CD4-positive, alpha-beta memory T cell (primary cell): ENCODE measurements at places on chromosomes 3 and 15. TPM values are rescaled to one million over a fixed set of nuclear protein-coding genes. Genes with fewer than 3 reads are reported as not detected.

- no peak overlapping the region for H3K27ac ChIP-seq
- H3K4me3 ChIP-seq, result no peak overlapping the region
- no peaks in the 10 kb centered on the region for H3K4me1 ChIP-seq
- H3K27me3 ChIP-seq, result no peaks in the 10 kb centered on the region
- DNase-seq, result no peak
- H3K36me3 ChIP-seq, result peaks cover 11% of the 10 kb centered on the region
These were observed 220.9 kb downstream of the ITPR1 start for GRCh38 chr3:4714045-4714444.

DNA sequence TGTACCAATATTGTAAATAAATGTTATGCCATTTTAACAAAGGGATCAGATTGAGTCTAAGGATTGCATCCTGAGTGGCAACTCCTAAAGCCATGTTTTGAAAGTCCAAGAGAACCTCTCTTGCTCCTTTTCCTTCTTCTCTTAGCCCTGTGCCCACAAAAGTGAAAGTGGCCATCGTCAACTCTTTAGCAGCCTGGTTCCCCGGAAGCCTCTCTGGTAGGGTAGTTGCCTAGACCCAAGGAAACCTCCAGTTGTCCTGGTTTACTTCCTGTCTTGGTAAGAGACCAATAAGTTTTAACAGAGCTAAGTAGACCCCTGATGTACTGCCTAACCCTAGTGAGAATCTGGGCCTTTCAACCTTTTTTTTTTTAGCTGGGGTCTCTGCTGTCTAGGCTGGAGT, 10.2 kb upstream of the ITPKA start:
- DNase-seq, result no peak
- H3K27ac ChIP-seq, result peak overlapping the region; percentile 46
- H3K27me3 ChIP-seq, result no peaks in the 10 kb centered on the region
- H3K4me3 ChIP-seq, result no peak overlapping the region

DNA sequence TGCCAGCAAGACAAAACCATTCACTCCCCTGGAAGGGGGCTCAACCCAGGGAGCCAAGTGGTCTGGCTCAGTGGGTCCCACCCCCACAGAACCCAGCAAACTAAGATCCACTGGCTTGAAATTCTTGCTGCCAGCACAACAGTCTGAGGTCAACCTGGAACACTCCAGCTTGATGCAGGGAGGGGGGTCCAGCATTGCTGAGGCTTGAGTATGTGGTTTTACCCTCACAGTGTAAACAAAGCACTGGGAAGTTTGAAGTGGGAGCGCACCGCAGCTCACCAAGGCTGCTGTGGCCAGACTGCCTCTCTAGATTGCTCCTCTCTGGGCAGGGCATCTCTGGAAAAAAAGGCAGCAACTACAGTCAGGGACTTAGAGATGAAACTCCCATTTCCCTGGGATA, 81.7 kb downstream of the MSL2 start:
- H3K27ac ChIP-seq, result no peak overlapping the region
- no peaks in the 10 kb centered on the region for H3K4me1 ChIP-seq
- H3K36me3 ChIP-seq, result no peaks in the 10 kb centered on the region
- H3K4me3 ChIP-seq, result no peak overlapping the region
- no peak for DNase-seq

GRCh38 chr15:74235962-74236361, at the start of gene CCDC33:
CCDC33 (plus strand) TSS chr15:74236326; CDS start chr15:74236720, 394 bp downstream.
- H3K36me3 ChIP-seq, result no peaks in the 10 kb centered on the region
- no peak within 1 kb of the TSS for H3K4me3 ChIP-seq

GRCh38 chr3:4981665-4982494, 2.6 kb downstream of the BHLHE40 start:
- DNase-seq, result no peak
- H3K36me3 ChIP-seq, result peaks cover 26% of the 10 kb centered on the region
- peak overlapping the region; percentile 58 for H3K4me3 ChIP-seq
- H3K27ac ChIP-seq, result peak overlapping the region; percentile 80

DNA sequence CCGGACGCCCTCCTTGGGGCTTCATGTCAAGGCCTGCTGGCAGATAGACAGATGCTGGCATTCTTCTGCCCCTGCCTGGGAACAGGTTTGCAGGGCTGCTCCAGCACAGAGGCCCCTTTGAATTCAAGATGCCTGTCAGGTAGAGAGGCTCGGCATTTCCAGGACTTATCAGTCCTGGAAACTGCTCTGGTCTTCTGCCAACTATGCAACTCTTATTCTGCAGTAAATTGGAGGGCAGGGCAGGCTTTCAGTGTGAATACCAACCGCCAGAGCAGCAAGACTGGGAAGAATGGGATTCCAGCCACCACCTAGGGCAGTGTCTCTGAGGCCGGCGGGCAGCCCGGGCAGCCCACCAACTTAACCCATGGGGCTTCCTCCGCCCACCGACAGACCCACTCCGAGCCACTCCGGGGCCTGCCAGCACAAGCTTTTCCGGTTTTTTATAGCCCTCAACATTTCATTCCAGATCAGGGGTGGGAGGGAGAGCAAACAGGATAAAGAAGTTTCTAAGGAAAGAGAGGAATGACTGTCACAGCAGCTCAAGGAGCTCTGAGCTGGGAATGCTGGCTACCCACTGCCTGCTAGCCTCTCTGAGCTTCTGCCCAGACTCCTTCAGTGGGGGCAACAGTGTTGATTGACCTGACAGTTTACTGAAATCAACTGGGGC, 140.9 kb downstream of the NTRK3 start:
- H3K4me3 ChIP-seq, result no peak overlapping the region
- no peaks in the 10 kb centered on the region for H3K27me3 ChIP-seq
- H3K36me3 ChIP-seq, result no peaks in the 10 kb centered on the region
- no peak for DNase-seq
- H3K4me1 ChIP-seq, result no peaks in the 10 kb centered on the region

The ADGRG7 gene
- not detected for polyA plus RNA-seq

The FGF7 gene
- polyA plus RNA-seq, result not detected
